Stimulated activated CD4-positive, alpha-beta T cell treated with anti-CD3 and anti-CD28 coated beads, Interleukin-1b, Interleukin-23, amount 100 ng/mL, for 4 hours (primary cell): ENCODE measurements at places on chromosomes 2 and 18.

- DNase-seq, result no peak
Observed at GRCh38 chr2:139819273-139819796, 1039.1 kb upstream of the NXPH2 start.

DNA sequence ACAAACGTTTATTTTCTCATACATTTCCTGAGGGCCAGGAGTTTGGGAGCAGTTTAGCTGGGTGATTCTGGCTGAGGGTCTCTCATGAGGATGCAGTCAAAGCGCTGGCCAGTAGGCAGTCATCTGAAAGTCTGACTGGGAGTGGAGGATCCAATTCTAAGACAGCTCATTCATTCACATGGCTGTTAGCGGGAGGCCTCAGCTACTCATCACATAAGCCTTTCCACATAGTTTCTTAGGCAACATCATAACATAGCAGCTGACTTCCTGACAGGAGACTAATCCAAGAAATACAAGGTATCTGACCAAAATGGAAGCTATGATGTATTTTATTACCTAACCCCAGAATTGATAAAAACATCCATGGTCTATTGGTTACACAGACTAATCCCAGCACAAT, 2.9 kb upstream of the MRPL44 start:
- no peak for DNase-seq

DNA sequence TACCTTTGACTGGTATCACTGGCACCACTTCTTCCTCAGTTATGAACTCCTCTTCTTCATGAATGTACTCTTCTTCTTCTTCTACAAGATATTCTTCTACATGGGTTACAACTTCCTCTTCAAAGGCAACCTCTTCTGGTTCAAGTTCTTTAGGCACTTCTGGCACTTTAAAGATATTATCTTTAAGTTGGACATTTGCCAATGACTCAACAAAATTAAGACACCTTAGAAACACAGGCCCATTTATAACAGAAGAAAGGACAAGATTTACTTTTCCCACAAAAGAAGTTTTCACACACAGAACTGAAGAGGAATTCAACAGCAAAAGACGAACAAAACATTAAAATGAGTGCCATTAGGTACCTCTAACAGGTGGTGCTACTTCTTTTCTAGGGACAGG, 127.3 kb downstream of the TTN start:
- no peak for DNase-seq

- no peak for DNase-seq
Observed at GRCh38 chr18:22465859-22466457, 48.2 kb upstream of the CTAGE1 start.

DNA sequence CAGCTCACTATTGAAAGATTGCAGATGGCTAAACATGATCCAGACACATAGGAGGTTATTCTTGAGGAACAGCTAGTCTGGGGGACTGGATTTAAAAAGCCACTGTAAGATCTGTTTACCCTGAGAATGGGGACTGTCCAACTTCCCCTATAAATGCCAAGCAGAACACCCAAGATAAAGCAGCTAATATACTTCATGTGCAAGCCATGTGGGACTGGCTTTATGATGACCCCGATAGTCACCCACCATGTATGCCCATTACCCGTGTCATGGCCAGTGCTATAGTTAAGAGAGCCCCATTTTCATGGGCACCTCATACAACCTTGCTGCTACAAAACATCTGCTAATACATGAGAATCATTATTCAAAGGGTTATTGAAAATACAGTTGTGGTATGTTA, 16.0 kb downstream of the YPEL5 start:
- no peak for DNase-seq

GRCh38 chr2:205908212-205909183, 177.5 kb downstream of the INO80D start:
- no peak for DNase-seq

GRCh38 chr18:78092901-78093300, 843.3 kb downstream of the GALR1 start:
- DNase-seq, result no peak

- peak; percentile 40 for DNase-seq
Observed at GRCh38 chr18:26215247-26215970, 10.8 kb upstream of the TAF4B start.

GRCh38 chr2:237494066-237494465, 7.0 kb downstream of the MLPH start:
- no peak for DNase-seq

GRCh38 chr18:42275138-42275535, 320.1 kb downstream of the PIK3C3 start:
- DNase-seq, result no peak

DNA sequence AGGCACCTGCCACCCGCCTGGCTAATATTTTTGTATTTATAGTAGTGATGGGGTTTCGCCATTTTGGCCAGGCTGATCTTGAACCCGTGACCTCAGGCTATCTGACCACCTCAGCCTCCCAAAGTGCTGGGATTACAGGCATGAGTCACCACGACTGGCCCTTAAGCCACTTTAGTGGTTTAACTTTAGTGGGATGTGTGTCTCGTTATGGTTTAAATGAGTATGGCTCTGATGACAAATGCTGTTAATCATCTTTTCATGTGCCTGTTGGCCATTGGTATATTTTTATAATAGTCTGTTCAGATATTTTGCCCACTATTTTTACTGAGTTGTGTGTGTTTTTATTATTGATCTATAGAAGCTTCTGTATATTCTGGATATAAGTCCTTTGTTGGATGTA, 205.9 kb downstream of the MYO1B start:
- DNase-seq, result no peak

- no peak for DNase-seq
Observed at GRCh38 chr2:97747285-97747684, 33.9 kb downstream of the ZAP70 start.

GRCh38 chr2:240640939-240641338, 15.7 kb downstream of the GPR35 start:
- no peak for DNase-seq

DNA sequence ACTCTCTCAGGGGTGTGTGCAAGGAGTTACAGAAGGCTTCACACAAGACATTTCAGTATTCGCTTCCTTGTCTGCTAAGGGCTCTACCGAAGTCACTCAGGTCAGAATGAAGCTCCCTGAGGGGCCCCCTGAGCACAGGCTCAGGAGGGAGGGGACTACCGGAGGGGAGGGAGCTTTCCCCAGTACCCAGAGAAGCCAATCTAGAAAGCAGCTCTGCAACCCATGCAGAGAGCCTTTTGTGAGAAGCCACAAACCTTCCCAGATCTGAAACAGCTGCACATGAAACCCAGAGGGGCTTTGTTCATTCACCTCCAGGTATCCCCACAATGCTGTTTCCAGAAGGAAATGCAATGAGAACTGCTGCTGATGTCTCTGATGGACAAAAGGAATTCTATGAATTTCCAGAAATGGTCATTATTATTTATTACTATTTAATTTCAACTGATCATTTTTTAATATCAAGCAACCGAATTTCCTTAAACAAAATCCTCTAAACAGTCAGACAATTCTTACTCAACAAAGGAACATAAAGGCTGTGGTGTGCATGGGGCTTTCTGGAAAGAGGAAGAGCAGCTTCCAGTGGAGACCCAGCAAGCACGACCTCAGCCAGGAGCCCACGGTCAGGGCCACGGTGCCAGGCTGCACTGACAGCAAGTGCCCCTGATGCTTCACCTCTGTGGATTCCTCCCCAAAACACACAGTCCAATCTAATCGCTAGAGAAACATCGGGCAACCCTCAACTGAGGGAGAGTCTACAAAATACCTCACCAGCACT, 42.0 kb downstream of the NDUFA10 start:
- DNase-seq, result no peak

DNA sequence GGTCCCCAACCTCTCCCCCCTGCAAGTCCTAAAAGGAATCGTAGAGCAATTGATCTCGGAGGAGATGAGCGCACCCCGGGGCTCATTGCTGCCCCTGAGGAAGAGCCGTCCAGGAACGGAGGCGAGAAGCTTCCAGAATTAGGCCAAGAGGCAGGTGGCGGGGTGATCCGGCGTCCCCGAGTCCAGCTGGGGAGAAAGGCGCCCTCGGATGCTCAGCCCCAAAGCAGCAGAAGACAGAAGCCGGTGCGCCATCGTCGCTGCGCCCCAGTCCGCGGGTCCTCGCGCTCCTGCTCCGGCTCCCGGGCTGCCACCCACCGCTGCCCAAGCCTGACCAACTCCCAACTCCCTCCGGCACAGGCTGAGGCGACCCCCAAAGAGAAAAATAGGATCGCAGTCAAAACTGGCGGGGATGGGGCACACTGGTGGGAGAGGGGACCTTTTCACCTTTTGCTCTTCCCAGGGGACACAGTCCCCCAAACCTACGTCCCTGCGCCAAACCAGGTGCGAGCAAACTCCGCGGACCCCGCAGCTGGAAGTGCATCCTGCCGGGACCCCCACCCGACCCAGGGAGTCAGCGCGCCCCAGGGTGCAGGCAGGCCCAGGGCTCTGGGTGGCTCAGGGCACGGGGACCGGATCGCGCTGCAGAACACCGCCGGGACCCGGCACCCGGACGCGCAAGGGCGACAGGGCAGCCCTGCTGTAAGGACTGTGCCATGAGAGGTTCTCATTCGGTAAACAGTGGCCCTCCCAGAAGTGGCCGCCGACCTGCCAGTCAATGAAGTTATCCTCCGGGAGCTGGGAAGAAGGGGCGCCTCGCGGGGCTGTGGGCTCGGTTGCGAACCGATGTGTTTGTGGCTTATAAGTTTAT, 8.4 kb upstream of the MEIS1 start:
- no peak for DNase-seq

- DNase-seq, result no peak
Observed at GRCh38 chr2:120318626-120319025, 27.3 kb upstream of the INHBB start.

GRCh38 chr2:196463706-196464105, 175.8 kb upstream of the CCDC150 start:
- DNase-seq, result no peak

DNA sequence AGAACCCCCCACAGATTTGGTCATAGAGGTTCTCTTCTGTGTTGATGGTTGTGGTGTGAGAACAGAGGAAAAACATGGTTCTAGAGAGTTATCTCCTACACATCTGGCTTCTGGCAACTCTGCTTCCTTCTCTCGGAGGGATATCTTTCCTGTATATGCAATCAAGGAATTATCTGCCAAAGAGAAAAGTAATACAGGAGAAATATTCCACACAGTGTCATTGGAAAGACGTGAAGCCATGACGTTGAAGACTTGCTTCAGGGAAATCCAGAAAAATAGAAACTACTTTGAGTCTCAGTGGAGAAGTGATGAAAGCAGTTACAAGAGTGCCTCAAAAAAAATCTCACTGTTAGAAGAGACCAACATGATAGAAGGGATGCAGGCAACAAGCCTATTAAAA, 78.5 kb downstream of the RAB31 start:
- no peak for DNase-seq

DNA sequence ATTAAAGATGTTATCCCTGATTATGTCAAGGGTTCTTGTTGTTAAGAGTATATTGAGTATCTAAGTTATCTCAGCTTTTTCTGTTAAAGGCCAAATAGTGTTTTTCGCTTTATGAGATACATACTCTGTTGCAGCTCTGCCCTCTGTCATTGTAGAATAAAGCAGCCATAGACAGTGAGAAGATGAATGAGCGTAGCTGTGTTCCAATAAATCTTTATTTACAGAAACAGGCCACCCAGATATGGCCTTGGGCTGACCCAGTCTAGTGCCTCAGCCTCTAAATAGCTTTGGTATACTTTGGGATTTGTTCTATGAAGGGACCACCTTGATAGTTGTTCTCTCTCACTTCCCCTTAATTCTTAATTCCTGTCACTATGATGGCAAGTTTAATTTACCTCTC, 72.8 kb upstream of the EML6 start:
- no peak for DNase-seq

DNA sequence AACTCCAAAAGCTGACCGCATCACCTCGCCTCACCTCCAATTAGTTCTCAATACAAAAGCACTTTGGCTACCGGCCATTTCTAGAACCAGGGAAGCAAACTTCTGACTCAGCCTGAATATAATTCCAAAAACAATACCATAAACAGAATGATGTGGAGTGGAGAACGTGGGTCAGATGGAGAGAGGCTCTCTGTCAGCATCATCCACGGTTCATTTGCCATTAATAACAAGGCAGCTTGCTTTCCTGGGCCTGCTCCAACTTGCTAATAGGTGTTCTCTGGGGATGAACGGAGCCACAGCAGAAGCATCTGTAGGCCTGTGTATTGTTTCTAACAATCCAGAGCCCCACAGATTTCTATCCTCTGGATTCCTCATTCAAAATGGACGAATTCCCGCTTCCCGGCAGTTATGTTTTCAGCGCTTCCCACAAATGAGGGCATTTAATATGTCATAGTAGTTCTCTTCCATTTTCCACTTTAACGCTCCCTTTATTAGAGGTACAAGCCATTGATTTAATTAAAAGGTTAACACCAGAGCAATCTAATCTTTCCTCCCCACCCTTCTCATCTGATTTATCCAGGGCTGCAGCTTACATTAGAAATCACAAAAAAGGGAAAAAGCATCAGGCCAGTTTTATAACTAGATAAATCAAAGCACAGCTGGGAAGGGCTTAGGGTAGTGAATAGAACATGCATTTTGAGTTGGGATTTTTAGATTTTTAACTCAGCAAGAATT, 23.2 kb upstream of the CNTNAP5 start:
- DNase-seq, result no peak

GRCh38 chr2:28406276-28407096, 13.8 kb downstream of the FOSL2 start:
- no peak for DNase-seq

GRCh38 chr2:12728221-12728777, 11.6 kb downstream of the TRIB2 start:
- no peak for DNase-seq

DNA sequence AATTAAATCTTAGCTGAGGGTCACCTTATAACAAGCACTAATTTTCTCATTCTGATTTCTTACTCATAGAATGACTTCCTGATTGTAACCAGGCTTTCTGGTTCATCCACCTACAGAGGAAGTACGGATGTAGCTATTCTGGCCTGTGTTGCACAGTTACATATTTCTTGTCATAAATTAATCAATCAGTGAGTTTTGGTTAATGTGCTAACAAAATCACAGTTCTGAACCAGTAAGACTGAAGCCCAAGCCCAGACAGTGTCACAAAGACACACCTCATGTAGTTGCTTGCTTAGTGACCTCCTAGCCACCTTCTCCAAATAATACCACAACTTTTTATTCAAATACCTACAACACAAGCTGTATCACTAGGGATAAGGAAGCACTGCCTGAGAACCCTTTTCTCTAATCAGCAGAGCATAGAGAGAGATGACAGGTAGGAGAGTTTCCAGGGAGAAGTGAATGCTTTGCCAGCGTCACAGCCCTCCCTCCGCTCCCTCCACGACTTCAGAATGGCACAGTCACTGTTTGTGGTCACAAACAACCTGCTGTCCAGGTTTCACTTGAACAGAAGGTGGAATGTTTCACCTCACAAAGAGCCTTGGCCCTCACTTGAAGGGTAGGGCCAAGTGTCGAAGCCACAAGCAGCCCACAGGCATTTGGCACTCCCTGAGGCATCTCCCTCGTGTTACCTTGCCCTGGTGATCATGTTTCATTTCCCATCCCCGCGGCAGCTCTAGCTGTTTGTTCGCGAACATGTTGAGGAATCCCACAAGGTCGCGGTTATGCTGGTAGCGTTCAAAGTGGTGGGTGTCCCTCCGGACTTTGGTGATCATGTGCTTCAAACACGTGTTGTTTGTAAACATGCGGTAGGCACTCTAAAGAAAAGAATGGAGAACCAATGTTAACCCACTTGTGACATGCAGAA, 120.8 kb upstream of the STK17B start:
- no peak for DNase-seq

- DNase-seq, result no peak
Observed at GRCh38 chr2:241003369-241003768, 5.0 kb downstream of the SNED1 start.

GRCh38 chr2:233060980-233061590, 943 bp downstream of the INPP5D start:
- no peak for DNase-seq

- no peak for DNase-seq
Observed at GRCh38 chr18:28961669-28962228, 784.8 kb upstream of the CDH2 start.

GRCh38 chr18:11137400-11137799, 12.0 kb downstream of the PIEZO2 start:
- DNase-seq, result no peak
